Natural killer cell treated with Interleukin-12 subunit alpha and Interleukin-12 subunit beta and Interleukin-15 and Interleukin-18, amount 100 ng/mL, for 72 hours (primary cell): ENCODE measurements at places on chromosomes 2 and 18. TPM values are rescaled to one million over a fixed set of nuclear protein-coding genes. Genes with fewer than 3 reads are reported as not detected.

- H3K4me1 ChIP-seq = peaks cover 22% of the 10 kb centered on the region
- H3K4me3 ChIP-seq = no peak overlapping the region
- H3K36me3 ChIP-seq = no peaks in the 10 kb centered on the region
- DNase-seq = no peak
Observed at GRCh38 chr2:46230677-46231425, 66.4 kb upstream of the EPAS1 start.

DNA sequence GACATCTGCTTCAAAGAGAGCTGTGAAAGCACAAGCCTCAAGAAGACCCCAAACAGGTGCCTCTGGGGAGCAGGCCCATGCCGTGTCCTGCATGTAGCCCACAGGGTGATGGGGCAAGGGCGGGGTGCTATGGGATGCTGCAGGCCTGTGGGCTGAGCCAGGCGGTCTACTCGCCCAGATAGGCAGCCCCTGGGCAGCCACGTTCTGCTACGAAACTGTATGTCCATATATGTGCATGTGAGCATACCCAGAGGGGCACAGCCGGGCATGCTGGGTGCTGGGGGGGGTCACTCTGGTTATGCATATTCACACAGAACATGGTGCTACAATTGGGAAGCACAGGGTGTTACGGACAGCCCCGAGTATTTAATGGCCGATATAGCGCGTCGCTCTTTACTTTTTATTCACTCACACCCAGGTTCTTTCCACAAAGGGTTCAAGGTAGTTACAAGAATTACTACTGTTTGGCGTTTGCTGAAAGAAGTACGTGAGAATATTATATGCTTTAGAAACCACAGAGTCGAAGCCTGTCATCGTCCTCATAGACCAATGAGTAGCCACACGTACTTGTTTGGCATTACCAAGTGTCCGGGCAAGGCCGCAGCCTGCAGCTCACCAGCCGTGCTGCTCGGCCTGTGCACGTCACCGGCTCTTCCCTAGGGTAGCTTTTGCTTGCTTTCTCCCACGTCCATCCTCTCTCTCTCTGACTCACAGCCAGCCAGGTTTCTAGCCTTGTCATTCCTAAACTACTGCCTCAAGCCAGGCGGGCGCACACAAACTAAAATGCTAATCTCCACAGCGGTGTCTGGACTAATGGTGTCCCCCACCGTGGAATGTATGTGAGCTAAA, 14.4 kb downstream of the MTERF4 start:
- no peaks in the 10 kb centered on the region for H3K4me1 ChIP-seq
- H3K4me3 ChIP-seq = no peak overlapping the region
- DNase-seq = no peak

DNA sequence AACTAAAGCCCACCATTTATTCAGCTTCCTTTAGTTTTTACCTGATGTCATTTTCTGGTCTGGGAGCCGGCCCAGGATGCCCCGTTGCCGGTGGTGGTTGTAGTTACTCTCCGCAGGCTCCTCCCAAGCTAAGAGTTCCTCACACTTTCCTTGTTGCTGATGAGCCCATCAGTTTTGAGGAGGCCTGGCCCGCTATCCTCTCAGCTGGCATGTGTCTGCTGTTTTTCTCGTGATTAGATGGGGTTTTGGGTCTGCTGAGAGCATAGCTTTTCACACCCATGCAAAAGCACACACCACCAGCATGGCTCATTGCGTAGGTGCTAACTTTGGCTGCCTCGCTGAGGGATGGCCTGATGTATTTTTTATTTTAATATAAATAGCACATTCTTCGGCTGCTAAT, 72.1 kb downstream of the PSMG2 start:
- H3K27me3 ChIP-seq = no peaks in the 10 kb centered on the region
- DNase-seq = no peak
- H3K4me3 ChIP-seq = peak overlapping the region; percentile 98
- H3K27ac ChIP-seq = peak overlapping the region; percentile 91
- peaks cover 31% of the 10 kb centered on the region for H3K4me1 ChIP-seq

DNA sequence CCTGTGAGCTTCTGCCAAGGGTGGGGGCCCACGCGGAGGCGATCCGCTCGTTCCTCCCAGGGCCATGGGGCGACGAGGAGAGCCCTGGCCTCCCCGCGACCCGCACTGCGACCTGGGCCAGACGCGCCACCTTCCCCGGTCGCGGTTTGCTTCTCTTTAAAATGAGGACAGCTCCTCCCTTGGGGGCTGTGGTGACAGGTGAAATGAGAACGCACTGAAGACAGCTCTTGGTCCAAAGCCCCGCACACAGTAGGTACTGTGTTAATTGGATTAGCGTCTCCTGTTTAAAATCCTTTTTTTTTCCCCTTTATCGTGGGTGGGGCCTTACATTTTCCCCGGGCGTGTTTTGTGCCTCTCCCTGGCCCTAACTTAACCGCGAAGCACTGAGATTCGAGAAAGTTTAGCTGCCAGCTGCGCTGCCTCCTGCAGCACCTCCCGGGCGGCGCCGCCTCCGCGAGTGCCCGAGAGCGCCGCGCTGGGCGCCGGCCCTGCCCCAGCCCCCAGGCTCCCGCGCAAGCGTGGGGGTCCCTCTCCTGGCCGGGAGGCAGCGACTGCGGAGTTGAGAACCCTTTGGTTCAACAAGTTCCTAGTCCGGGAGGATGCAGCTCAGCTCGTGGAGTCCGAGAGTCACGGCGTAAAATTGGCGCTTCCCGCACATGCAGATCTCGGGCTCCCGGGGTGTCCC, 1.1 kb downstream of the HPCAL1 start:
- peak overlapping the region; percentile 96 for H3K4me3 ChIP-seq
- no peak overlapping the region for H3K27ac ChIP-seq
- peaks cover 32% of the 10 kb centered on the region for H3K4me1 ChIP-seq
- H3K27me3 ChIP-seq = no peaks in the 10 kb centered on the region
- DNase-seq = no peak
- no peaks in the 10 kb centered on the region for H3K36me3 ChIP-seq

- H3K27ac ChIP-seq = peak overlapping the region; percentile 70
- peak; percentile 82 for DNase-seq
- H3K36me3 ChIP-seq = no peaks in the 10 kb centered on the region
Observed at GRCh38 chr18:55321265-55322177, 266.5 kb downstream of the TCF4 start.

GRCh38 chr2:3172265-3172935, 205.2 kb downstream of the EIPR1 start:
- H3K27me3 ChIP-seq = no peaks in the 10 kb centered on the region
- peaks cover 15% of the 10 kb centered on the region for H3K4me1 ChIP-seq
- H3K27ac ChIP-seq = no peak overlapping the region
- no peak for DNase-seq

- peaks cover 10% of the 10 kb centered on the region for H3K27me3 ChIP-seq
- H3K4me3 ChIP-seq = no peak overlapping the region
- H3K27ac ChIP-seq = no peak overlapping the region
Observed at GRCh38 chr18:24928301-24928878, 423.6 kb downstream of the ZNF521 start.

GRCh38 chr2:183125659-183126341, 1.6 kb downstream of the NUP35 start:
- H3K27ac ChIP-seq = peak overlapping the region; percentile 96
- DNase-seq = no peak
- peak overlapping the region; percentile 97 for H3K4me3 ChIP-seq
- peaks cover 4% of the 10 kb centered on the region for H3K36me3 ChIP-seq
- H3K27me3 ChIP-seq = peaks cover 8% of the 10 kb centered on the region

DNA sequence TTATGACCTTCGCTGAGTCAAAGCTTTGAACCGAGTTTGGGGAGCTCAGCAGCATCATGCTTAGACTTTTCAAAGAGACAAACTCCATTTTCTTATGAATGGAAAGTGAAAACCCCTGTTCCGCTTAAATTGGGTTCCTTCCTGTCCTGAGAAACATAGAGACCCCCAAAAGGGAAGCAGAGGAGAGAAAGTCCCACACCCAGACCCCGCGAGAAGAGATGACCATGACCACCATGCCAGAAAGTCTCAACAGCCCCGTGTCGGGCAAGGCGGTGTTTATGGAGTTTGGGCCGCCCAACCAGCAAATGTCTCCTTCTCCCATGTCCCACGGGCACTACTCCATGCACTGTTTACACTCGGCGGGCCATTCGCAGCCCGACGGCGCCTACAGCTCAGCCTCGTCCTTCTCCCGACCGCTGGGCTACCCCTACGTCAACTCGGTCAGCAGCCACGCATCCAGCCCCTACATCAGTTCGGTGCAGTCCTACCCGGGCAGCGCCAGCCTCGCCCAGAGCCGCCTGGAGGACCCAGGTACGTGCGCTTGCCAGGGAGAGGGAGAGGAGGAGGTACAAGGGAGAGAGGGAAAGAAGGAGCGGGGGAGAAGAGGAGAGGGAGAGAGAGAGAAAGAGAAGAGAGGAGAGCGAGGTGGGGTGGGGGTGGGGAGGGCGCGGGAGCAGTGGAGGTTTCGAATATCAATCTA, at the start of gene DLX1:
Gene DLX1, plus strand, starts transcription at position 48 of the 700 bp plus-strand sequence. Its CDS starts 171 bp downstream, at position 219.
- H3K4me3 ChIP-seq = peak within 1 kb of the TSS; percentile 91
- H3K36me3 ChIP-seq = no peaks in the 10 kb centered on the region
- peaks cover 48% of the 10 kb centered on the region for H3K4me1 ChIP-seq
- peak within 1 kb of the TSS; percentile 17 for H3K27ac ChIP-seq

DNA sequence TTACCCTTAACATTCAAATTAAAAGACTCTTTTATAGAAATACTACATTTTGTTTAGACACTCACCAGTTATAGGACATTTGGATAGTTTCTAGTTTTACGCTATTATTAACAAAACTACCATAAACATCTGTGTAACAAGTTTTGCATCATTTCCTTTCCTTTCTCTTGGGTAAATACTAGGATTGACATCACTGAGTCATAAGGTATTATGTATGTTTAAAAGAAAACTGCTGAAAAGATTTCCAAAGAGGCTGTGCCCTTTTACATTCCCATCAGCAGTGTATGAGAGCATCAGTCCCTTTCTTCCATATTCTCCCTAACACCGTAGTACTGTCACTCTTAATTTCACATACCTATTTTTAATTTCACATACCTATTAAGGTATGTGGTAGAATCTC, 130.6 kb downstream of the USP34 start:
- H3K36me3 ChIP-seq = peaks cover 18% of the 10 kb centered on the region
- H3K4me1 ChIP-seq = no peaks in the 10 kb centered on the region
- no peak for DNase-seq
- no peak overlapping the region for H3K27ac ChIP-seq
- H3K4me3 ChIP-seq = no peak overlapping the region

DNA sequence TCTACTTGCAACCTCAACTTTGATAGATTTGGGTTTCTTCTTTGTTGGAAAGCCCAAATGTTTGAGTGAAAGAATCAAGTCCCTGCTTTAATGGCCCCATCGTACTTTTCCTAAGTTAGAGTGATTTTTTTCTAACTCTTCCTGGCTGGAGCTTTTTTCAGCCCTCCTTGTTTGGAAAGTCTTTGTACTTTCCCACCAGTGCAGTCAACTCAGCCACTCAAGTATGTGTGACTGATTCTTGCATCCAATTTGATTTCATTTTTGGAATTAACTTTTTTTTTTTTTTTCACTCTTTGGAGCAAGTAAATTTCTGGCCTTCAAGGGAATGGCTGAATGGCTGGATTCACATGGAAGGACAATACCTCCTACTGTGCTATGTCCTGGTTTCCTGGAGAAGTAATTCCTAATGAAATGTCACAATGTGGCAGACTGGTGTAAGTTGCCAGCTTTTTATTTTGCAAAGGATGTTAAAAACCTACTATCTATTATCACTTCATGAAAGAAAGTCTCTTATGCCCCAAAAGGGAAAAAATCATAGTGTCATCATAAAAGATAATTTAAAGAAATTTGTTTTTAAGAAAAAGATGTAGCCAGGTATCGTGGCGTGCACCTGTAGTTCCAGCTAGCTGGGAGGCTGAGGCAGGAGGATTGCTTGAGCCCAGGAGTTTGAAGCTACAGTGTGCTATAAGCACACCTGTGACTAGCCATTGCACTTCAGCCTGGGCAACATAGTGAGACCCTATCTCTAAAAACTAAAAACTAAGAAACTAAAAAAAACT, 76.0 kb upstream of the ZFP36L2 start:
- no peak overlapping the region for H3K27ac ChIP-seq
- no peak overlapping the region for H3K4me3 ChIP-seq
- H3K36me3 ChIP-seq = no peaks in the 10 kb centered on the region
- no peaks in the 10 kb centered on the region for H3K27me3 ChIP-seq
- peaks cover 9% of the 10 kb centered on the region for H3K4me1 ChIP-seq

DNA sequence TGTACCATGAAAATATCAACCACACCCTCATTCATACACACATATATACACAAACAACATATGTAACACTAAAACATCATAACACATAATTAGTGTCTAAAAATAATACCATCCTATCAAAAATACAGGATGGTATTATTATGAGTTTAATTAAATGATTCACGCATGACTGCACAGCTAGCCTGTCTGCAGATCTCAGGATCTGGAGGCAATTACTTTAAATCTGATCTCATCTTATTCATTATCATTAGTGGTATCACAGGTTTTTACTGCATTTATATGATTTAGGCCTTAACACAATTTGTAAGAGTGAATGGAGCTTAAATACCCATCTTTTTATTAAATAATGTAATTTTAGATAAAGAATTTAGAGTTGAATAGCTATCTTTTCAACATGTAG, 443.4 kb upstream of the LINC00305 start:
- no peak overlapping the region for H3K4me3 ChIP-seq
- no peaks in the 10 kb centered on the region for H3K4me1 ChIP-seq
- no peaks in the 10 kb centered on the region for H3K36me3 ChIP-seq

DNA sequence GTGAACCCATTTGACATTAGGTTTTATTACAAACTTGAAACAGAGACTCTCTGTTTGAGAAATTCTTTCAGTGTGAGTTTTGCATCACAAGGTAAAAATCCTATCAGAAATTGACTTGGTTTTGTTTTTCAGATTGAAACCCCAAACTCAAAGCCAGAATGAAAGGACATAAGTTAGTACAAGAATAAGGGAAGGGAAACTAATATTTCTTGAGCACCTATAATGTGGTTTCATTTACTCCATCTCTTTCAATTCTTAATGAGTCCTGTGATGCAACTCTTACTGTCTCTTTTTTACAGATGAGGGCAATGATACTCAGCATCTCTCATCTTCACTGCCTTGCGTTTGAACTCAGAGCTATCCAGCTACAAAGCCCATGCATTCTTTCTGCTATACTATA, 210.0 kb upstream of the SIX3 start:
- H3K27me3 ChIP-seq = peaks cover 5% of the 10 kb centered on the region
- peaks cover 6% of the 10 kb centered on the region for H3K36me3 ChIP-seq
- no peak for DNase-seq
- H3K27ac ChIP-seq = no peak overlapping the region
- no peaks in the 10 kb centered on the region for H3K4me1 ChIP-seq

The STPG4 gene
- not detected for total RNA-seq

The GPR75 gene
- 13.2 TPM for total RNA-seq

The ZNF514 gene
- 12.1 TPM for total RNA-seq

The IL1B gene
- total RNA-seq = 1.8 TPM

The ANKRD30B gene
- total RNA-seq = not detected
